ENCODE measurements at places on chromosomes 11 and 22.
A peak's percentile ranks its signal among the peaks of the same experiment; 100 is the strongest.

DNA sequence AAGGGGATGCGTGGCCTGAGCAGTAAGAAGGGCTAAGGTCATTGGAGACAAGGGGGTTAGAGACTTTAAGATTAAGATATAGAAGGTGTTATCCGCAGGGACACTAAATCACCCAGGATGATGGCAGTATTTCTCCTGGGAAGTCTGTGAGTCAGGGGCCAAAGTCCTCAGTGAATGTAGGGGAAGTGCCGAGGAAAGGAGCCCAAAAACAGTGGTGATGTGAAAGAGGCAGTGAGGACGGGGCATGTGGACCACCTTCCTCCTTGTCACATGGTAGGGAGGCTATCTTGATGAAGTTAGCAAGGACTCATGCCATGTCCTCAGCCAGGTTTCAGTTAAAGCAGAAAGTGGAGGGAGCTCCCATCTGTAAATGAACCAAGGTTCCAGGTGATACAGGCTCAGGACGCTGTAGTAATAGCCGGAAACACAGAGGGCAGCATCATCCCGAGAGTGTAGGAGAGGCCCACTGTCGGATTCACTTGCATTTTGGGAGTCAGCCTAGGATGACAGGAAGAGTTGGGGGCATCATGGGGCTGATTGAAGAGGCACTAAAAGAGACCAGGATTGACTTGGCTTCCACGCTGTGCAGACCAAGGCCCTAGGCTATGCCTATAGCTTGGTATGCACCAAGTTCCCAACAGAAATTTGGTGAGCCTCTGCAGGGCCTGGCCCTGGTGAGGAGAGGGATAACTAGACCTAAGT is 33.5 kb downstream of the WEE1 start:
- DNase-seq = no peak

DNA sequence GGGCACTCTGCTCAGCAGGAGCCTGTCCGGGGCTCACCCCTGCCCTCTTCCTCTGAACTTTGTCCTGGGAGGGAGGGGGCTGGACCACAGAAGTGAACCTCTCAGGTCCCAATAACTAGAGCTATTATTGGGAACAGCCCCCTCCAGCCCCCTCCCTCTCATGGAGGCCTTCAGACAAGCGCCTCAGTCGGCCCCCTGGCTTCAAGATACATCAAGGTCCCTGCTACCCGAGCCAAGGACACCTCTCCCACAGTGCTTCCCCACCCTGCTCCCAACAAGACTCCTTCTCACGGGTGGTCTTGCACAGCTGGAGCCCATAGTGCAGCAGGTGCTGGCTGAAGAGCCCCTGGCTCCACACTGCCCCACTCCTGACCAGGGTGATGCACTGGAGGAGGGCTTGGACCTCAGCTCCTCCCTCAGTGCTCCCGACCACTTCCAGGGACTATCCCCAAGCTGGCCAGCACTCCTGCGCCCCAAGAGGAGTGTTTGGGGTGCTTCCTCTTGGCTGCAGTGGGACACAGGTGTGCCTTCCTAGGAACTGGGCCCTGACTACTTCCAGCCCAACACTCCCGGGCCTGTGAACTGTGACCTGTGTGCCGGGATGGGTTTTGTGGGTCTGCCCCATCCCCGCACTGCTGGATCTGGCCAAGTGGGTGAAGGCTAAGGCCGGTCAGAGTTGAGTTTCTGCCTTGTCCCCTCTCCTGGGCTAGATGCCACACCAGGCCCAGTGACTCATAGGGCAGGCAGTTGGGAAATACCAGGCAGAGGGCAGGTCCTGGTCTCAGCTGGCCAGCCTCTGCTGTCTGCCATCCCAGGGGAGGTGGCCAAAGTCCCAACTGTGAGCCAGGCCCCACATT is 2.2 kb downstream of the PNPLA2 start:
- DNase-seq = peak; percentile 78

DNA sequence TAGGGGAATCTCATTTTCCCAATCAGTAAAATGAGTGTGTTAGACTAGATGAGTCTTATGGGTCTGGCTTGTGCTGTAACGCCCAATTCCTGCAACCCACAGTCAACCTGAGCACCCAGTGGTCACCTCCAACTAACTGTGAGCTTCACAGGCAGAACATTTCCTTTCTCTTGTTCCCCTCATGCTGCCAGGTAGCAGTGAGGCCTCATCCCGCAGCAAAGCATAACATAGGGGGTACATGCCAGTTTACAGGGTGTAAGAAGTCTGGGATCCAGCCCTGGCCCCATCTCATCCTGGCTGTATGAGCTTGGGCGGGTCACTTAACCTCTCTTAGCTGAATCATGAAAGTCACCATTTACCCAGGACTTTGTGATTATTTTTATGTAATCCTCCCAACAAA is 3.7 kb downstream of the EFEMP2 start:
- DNase-seq = no peak

DNA sequence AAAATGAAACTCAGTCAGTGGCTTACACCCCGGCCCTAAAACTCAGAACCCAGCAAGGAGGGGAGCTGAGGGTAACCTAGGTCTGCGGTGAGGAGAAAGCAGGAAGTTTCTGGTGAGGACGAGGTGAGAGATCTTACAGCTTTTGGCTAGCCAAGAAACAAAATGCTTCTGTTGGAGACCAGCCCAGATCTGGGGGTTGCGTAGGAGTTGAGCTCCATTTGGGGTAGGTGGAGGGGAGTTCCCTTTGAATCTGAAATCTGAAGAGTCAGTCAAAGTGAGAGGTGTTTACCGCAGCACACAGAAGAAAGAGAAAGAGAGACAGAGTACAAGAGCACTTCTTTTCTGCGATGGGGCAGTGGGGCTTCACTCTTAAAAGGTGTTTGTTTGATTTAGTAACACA is 29.6 kb downstream of the EHF start:
- no peak for DNase-seq

- no peak for DNase-seq
Observed at GRCh38 chr11:127524618-127525017, 524.0 kb upstream of the KIRREL3 start.
